ENCODE measurements at places on chromosomes 7 and 10.

DNA sequence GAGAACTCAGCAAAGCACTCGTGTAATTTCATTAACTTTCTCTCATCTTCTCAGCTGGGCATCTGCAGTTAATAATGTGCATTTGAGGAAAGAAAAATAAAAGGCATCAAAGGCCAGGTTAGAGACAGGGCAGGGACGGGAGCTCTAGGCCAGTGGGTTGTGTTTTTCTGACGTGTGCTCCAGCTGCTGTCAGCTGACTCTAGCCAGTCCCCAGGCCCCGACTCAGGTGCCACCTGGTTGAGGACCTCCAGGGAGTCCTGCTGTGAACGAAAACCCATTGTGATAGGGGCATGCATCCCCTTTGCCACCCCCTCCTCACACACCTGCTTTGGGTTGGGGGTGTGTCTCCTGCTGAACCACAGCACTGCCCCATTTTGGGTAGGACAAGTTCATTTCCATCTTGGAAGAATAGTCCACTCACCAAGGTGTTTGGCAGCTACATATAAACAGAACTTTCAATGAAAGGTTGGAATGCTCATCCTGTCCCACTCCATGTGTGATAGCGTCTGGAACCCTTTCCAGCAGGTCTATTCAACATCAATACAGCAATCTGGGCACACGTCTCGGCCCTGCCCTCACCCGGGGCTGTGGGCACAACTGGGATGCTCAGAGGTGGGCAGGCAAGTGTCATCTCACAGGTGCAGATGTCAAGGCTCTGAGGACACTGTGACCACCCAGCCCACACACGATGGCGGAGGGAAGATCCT lies 146.1 kb upstream of the FAM20C start:
- no peak for DNase-seq

DNA sequence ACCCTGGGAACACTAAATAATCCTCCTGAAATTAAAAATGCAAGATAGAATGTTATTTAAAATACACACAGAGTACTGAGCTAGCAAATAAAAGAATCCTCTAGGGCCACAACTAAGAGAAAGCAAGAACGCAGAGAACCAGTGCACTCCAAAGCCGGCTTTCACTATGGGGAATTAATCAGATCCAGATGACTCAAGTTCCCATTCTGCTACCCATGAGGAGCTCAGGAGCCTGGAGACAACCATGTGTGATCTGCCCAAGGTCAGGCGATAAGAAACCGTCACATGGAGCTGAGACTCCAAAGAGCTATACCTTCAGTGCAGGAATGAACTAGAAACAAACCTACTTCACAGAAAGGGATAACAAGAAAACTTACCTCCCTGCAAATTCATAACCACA lies 19.5 kb upstream of the CYREN start:
- peak; percentile 60 for DNase-seq

DNA sequence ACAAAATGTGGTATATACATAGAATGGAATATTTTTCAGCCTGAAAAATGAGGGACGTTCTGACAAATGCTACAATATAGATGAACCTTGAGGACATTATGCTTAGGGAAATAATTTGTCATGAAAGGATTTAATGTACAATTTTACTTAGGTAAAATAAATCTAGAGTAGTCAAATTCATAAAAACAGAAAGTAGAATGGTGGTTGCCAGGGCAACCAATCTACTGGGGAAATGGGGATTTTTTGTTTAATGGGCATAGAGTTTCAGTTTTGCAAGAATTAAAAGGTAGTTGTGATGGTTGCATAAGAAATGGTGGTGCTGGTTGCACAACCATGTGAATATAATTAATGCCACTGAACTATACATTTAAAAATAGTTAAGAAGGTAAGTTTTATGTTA lies 296.0 kb upstream of the SP4 start:
- no peak for DNase-seq

DNA sequence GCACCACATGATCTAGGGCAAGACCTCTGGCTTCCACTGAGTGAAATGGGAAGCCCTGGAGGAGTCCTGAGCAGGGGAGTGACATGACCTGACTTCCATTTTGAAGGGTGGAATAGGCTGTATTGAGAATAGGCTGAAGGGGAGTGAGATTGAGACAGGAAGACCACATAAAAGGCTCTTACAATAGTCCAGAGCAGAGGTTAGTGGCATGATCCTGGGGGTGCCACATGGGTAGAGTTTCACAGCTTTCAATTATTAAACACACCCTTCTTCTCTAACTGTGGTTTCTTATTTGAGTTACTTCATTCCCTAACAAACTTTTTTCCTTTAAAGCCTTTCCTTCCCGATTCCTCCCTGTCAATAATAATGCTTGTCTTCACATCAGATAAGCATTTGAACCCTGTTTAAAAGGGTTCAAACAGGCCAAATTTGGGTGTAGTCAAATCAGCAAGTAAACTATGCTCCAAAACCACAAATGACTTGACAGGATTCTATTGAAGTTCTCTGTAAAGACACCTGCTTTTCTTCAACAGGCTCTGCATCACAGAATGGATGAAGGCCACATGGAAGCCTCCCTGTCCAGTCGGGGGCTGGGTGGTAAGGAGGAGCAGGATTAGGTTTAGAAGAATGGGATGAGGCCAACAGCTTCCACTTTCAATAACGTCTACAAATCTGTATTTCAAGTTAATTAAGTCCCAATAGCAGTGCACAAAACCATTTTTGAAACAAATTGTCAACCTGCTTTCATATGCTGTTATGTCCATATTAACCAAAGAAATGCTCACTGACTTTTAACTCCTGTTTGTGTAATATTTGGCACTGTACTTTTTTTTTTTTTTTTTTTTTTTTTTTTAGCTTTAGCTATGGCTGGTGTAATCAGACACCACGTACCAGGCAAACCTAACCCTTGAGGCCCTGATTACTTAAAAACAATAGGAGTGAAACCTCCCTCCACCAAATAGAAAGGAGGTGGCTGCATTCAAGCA lies 131.9 kb downstream of the NRCAM start:
- DNase-seq = no peak

- no peak for DNase-seq
Measured at GRCh38 chr7:117901089-117901797, 28.0 kb upstream of the CTTNBP2 start.

DNA sequence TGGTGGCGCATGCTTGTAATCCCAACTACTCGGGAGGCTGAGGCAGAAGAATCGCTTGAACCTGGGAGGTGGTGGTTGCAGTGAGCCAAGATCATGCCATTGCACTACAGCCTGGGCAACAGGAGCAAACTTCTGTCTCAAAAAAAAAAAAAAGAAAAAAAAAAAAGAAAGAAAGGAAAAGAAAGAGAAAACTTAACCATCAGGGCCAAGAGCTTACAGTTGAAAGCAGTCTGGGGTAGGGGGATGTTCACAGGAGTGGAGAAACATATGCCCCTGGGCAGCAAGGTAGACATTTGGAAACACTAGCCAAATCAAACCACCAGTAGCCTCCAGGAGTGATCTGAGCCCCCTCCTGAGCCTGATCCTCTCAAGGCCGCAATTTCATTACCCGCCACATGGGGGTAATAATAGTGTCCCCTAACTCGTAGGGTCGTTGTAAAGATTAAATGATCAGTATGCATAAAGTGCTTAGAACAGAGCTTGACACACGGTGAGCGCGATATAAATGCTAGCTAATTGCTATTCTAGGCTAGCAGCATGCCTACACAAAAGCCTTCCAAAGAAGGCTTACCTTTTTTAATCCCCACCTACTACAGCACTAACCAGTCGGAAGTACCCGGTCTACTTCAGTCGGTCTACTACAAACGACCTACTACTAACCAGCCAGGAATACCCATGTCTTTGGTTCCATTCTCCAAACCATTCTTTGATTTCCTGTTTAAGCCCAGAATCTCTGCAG lies 274.3 kb upstream of the NEBL start:
- DNase-seq = no peak

DNA sequence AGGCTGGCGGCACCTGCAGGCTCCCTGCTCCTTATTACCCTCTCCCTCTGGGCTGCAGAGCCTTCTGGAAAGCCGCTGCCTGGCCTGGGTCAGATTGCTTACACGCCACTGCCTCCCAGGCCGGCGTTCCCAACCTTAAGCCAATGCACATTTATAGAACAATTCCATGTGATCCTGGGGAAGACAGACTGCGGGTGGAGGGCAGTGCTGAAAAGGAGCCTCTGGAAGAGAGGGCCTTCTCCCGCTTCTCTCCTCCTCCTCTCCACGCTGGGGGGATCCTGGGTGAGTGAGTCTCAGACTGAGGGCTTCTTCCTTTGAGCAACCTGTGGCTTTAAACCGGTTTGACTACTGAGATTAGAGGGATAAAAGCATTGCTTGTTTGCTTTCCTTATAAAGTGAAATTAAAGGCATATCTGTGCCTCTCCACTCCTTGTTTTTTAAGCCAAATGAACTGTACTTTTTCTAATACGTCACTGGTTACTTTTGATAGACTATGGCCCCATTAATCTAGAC lies 5.5 kb downstream of the TACC2 start:
- DNase-seq = no peak

DNA sequence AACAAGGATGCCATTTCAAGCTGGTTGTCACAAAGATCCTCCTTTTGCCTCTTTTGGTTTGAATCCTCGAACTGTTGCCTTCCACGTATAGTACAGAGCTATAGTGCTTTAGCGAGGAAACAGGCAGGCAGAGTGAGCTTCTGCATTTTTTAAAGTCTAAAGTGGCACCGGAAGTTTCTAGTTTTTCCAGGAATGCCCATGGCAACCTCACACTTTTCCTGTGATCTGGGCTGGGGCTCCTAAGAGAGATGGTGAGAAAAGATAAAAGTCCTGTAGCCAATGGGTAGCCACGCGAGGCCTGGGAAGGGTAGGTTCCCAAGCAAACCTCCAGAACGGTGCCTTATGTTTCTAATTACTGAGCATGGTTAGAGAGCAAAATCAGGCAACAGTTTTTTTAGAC lies 76.7 kb downstream of the CALD1 start:
- peak; percentile 75 for DNase-seq

Data from fibroblast of skin of left quadriceps (primary cell).